ENCODE measurements at places on chromosomes 5 and 9.

- no peak for DNase-seq
These were observed 24.3 kb downstream of the ISOC1 start for GRCh38 chr5:129118826-129119225.

DNA sequence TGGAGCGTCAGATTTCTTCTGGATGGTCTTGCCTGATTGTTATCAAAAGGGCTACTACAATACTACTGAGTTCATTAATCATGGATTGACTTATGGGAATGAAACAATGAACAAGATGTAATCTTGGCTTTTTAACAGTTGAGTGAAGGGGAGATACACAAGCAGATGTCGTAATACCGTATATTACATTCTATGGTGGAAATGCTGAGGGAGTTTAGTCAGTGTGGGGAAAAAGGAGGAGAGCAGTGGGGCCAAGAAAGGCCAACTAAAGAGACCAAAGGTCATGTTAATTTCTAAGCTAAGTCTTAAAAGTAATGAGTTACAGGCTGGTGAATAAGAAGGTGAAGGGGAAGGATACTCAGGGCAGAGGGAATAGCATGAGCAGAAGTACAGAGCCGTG, 29.0 kb upstream of the PSAT1 start:
- no peak for DNase-seq

DNA sequence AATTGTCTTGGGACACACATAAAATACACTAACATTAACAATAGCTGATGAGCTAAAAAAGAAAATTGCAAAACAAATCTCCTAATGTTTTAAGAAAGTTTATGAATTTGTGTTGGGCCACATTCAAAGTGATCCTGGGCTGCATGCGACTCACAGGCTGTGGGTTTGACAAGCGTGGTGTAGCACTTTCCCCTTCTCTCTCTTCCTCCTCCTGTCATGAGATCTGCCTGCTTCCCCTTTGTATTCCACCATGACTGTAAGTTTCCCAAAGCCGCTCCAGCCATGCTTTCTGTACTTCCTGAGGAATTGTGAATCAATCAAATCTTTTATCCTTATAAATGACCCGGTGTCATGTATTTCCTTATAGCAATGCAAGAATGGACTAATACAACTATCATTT, 178.0 kb downstream of the TLR4 start:
- no peak for DNase-seq

GRCh38 chr5:75670577-75670976, 46.7 kb downstream of the POC5 start:
- DNase-seq: no peak

DNA sequence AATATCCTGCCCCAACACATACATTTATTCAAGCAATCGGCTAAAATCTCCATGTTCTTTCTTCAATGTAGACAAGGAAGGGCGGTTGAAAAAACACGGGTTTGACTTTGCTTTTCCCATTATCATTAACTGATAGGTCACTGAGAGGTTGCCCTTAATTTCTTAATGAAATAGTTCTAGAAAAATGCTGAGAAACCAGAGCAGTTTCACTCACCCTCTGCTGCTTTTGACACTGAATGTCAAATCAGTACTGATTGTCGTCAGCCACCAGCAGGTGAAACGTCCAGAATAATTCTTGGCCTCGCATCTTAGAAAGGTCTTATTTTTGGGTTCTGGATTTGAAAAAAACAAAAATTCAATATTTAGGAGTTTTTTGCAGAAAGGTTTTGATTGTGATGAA, 8.1 kb downstream of the IL12B start:
- DNase-seq: no peak

GRCh38 chr5:159478950-159479349, 148.7 kb upstream of the IL12B start:
- no peak for DNase-seq

- no peak for DNase-seq
These were observed 585.5 kb downstream of the TLE1 start for GRCh38 chr9:81103597-81104471.

DNA sequence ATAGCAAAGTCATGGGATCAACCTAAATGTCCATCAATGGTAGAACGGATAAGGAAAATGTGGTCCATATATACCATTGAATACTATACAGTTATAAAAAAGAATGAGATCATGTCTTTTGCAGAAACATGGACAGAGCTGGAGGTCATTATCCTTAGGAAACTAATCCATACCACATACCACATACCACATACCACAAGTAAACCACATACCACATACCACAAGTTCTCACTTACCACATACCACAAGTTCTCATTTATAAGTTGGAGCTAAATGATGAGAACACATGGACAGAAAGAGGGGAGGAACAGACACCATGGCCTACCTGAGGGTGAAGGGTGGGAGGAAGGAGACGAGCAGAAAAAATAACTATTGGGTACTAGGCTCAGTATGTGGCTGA, 154.6 kb upstream of the GHR start:
- DNase-seq: no peak

Measured in cerebellum (tissue), 4 donors.